ENCODE measurements at places on chromosomes 12 and 14. TPM values are rescaled to one million over a fixed set of nuclear protein-coding genes. Genes with fewer than 3 reads are reported as not detected.

The SPPL3 gene
- total RNA-seq: 51.8 TPM

The NRL gene
- total RNA-seq: 4.5 TPM

DNA sequence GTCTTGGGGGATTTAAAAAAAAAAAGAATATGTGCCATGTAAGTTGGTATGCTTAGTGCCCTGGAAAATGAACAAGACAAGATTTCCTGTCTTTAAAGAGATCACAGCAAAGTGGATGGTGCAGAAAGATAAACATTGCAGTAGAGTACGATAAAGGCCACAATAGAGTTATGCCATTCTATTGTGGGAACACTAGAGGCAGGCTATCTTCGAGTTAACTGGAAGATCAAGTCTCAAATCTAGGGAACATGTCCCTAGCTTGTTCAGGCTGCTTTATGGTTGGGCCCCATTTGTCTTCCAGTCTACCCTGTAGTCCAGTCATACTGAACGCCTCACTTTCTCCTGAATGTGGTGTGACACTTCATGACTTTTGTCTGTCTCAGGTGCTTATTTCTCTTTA, 18.7 kb upstream of the CCT2 start:
- DNase-seq: no peak

The TTLL5 gene
- 21.6 TPM for total RNA-seq

GRCh38 chr12:116551952-116552772, 7.0 kb upstream of the MAP1LC3B2 start:
- DNase-seq: no peak

The CLEC4C gene
- 3.5 TPM for total RNA-seq

DNA sequence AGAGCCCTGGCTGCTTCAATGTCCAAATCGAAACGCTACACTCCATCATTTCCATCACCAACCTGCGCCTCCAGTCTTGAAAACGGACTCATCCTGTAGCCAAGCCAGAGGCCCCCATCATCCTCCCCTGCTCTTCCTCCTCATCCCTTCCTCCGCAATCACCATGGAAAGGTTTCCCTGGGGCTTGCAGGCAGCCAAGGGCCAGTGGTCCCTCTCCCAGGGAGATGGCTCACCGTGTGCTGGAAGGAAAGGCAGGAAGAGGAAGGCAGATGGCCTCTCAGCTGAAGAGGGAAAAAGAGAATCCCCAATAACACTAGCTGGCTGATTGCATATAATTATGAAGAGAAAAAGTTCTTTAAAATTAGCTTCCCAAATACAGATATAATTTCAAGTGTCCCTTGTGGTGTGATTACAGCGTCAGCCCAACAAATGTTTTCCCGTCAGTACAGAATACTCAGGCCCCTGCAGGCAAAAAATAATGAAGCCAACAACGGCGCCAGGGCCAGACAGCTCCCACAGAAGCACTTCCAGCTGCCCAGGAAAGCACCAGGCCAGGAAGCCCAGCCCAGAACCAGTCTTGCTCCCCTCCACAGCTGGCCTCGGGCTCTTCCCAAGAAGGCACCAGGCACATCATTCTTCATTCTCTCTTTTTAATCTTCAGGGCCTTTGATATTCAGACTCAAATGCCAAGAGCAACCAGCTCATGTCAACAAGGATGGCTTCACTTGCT, 24.7 kb downstream of the ITPK1 start:
- no peak for DNase-seq

The IL26 gene
- total RNA-seq: not detected

- DNase-seq: no peak
These were observed 27.2 kb downstream of the GLT8D2 start for GRCh38 chr12:104022786-104023185.

GRCh38 chr14:25570483-25570882, 520.5 kb upstream of the STXBP6 start:
- DNase-seq: no peak

DNA sequence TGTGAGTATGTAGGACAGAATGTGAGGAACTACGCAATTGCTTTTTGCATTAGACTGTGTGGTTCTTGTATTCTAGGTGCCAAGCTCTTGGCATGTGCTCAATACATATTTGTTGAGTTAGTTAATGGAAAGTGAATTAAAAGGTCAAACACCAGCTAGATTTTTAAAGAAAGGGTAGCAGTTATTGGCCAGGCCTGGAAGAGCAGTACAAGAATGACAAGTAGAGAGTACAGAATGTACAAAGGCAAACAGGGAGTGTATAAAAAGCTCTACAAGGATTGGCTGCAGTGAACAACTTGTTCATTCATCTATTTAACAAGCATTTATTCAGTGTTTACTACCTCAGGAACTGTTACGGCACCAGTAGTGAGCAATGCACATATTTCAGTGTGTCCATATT, 854.0 kb upstream of the SEL1L start:
- no peak for DNase-seq

The SERPINA6 gene
- total RNA-seq: not detected

GRCh38 chr12:1732914-1733313, 42.0 kb downstream of the ADIPOR2 start:
- peak; percentile 30 for DNase-seq

DNA sequence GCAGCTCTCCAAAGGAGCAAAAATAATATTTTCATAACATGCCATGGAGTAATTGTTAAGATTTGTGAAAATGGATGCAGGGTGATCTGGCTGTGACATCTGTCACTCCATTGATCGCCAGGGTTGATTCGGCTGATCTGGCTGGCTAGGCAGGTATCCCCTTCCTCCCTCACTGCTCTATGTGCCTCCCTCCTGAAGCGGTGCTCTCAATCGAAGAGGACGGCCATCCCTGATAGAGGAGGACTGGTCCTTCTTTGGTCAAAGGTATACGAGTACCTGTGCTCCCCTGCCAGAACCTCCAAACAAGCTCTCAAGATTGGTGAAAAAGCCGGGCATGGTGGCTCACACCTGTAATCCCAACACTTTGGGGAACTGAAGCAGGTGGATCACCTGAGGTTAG, 47.9 kb downstream of the VCPKMT start:
- no peak for DNase-seq

GRCh38 chr14:81313200-81313599, 86.9 kb downstream of the STON2 start:
- no peak for DNase-seq

The ANG gene
- total RNA-seq: not detected

GRCh38 chr14:100067971-100068959, 3.0 kb downstream of the EVL start:
- peak; percentile 92 for DNase-seq

GRCh38 chr12:51217133-51217967, 512 bp downstream of the POU6F1 start:
- DNase-seq: peak; percentile 30

DNA sequence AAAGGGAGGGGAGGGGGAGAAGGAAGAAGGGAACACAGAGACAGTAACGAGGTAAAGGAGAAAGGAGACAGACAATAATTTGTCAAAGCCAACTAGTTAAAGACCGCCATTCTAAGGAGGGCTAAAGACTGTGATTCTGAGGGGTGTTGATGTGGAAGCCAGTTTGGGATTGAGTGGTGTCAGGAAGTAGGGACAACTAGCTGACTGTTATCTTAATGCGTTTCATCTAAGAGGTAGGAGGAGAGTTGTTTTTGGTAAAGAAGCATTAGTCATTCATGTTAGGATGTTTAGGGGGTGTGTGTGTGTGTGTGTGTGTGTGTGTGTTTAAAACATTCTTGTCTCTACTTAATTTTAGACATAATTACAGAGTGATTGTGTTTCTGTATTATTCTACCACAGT, 95.0 kb downstream of the INSM2 start:
- DNase-seq: no peak

The HHIPL1 gene
- total RNA-seq: not detected

DNA sequence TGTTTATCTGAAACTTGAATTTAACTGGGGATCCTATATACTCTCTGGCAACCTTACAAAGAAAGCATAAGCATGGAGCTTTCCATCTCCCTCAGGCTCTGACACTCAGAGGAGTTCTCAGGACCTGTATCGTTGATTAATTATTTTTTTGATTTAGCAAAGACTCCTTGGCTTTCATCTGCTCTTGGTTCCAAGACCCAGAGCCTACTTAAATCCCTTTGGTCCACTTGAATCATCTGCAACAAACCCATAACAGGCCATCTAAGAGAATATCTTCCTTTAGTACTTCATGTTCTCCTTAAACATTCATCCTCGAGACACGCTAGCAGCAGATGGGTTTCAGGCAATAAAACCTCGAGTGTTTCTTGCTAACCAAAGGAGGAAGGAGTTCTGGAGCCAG, 85.4 kb downstream of the ZFP36L1 start:
- no peak for DNase-seq

GRCh38 chr12:92158796-92159439, 13.3 kb upstream of the BTG1 start:
- DNase-seq: no peak

The RNF31 gene
- 151 TPM for total RNA-seq

GRCh38 chr14:59920378-59920683, 387 bp downstream of the LRRC9 start:
- no peak for DNase-seq

The SSTR1 gene
- not detected for total RNA-seq

- DNase-seq: peak; percentile 57
These were observed 26.9 kb downstream of the ZFC3H1 start for GRCh38 chr12:71636704-71637115.

The BRMS1L gene
- 8.6 TPM for total RNA-seq

GRCh38 chr12:74401035-74401434, 136.6 kb upstream of the ATXN7L3B start:
- DNase-seq: no peak

DNA sequence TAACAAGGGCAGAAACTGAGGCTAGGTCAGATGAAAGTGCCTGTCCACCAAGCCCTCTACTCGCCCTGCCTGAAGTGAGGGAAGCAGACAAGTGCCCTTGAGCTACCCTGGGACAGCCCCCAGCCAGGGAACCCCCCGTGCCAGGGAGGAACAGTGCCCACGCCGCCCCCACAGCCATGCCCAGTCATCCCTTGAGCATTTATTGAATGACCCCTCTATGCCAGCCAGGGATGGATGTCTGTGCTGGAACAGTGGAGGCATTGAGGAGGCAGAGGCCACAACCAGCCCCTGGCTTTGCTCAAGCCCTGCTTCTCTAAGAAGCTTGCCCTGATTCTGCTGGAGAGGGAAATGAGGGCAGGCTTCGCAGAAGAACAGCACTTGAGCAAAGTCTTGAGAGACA, 3.7 kb upstream of the AQP6 start:
- no peak for DNase-seq

The ASCL1 gene
- not detected for total RNA-seq

DNA sequence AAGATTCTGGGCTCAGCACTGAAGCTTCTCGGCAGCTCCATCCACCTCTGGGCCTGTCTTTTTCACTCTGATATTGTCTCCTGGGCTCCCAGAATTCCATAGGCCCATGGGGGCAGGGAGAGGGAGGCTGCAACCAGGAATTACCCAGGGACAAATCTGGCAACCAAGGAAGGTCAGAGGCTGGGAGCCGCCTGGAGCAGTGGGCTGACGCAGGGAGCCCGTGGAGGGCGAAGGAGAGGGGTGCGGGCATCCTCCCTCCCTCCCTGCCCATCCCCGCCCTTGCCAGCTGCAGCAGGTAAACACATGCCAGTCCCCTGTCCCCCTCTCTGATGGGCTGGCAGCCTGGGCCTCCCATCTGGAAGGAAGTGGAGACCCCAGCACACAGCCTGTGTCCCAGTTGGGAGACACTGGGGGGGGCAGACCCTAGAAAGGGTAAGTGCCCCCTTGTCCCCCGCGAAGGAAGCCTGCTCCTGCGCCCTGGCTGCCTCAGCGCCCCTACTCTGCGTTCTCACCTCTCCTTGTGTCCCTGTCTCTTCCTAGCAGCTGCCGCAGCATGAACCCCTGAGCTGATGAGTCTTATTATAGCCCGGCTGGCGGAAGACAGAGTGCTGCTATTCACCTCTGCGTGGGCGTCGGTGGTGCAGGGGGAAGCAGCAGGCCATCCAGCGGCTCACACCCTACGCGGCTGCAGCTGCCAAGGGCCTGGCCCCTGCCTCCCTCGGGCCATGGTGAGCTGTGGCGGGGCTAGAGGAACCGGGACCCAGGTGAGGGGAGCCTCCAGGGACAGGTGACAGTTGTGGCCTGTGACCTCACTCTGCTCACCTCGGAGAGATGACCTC, 6.7 kb downstream of the LRTM2 start:
- DNase-seq: no peak

DNA sequence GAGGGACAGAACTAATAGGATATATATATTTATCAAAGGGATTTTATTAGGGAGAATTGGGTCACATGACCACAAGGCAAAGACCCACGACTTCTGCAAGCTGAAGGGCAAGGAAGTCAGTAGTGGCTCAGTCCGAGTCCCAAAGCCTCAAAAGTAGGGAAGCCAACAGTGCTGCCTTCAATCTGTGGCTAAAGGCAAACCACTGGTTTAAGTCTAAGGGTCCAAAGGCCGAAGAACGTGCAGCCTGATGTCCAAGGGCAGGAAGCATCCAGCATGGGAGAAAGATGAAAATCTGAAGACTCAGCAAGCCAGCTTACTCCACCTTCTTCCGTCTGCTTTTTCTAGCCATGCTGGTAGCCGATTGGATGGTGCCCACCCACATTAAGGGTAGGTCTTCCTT, 157.9 kb upstream of the CRY1 start:
- no peak for DNase-seq

- DNase-seq: no peak
These were observed 452.8 kb downstream of the AACS start for GRCh38 chr12:125518074-125518473.

DNA sequence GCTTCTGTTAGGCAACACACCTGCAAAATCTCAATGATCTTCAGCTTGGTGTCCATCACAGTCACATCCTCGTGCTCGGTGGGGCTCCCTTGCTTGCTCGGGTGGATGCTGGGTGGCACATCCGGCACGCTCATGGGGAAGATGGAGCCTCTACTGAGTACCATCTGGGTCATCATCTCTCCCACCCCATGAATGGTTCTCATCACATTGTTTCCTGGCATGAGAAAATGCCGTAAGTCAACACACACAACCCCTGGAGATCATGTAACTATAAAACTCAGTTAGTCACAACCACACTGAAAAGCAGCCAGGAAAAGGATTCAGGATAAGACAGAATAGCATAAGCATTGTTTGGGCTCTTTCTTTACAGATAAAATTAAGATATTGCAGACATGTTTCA, 201.1 kb downstream of the ITPR2 start:
- no peak for DNase-seq

DNA sequence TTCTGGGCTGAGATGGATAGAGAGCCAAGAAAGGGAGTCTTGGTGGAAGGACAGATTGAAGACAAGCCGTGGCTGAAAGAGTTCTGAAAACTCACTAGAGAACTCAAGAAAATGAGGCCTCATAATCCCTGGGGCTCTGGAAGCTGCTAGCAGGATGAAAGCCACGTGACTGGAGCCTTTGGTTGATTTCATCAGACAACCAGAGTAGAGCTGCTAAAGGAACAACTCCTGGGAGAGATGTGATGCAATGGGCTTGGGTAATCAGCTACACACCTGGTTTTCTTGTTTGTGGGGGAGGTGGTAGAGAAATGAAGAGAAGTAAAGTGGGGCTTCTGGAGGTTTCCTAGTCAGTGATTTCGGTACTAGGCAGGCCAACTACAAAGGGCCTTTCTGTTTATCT, 13.4 kb downstream of the CSRNP2 start:
- DNase-seq: no peak

The BATF gene
- total RNA-seq: 70.0 TPM

GRCh38 chr14:22814941-22815713, at the start of gene SLC7A7:
TSS of gene SLC7A7 (minus strand) at chr14:22815435. CDS start at chr14:22813398, 2,037 bp downstream.
- no peak for DNase-seq

The CLEC9A gene
- total RNA-seq: not detected

- DNase-seq: no peak
These were observed 8.3 kb downstream of the CEP128 start for GRCh38 chr14:80933282-80933681.

- no peak for DNase-seq
These were observed 173.5 kb upstream of the KRR1 start for GRCh38 chr12:75684678-75685616.

The DAO gene
- not detected for total RNA-seq

The INSM2 gene
- not detected for total RNA-seq

Measured in naive thymus-derived CD4-positive, alpha-beta T cell (primary cell).